Thyroid gland (tissue), 4 donors: ENCODE measurements at places on chromosomes 5 and 9. TPM values are rescaled to one million over a fixed set of nuclear protein-coding genes. Genes with fewer than 3 reads are reported as not detected.

NR4A3 gene
- 3.0 TPM for total RNA-seq

OR13J1 gene
- not detected for total RNA-seq

SYNPO gene
- 13.5 TPM for total RNA-seq

- H3K27me3 ChIP-seq: no peaks in the 10 kb centered on the region
- H3K36me3 ChIP-seq: no peaks in the 10 kb centered on the region
- H3K4me1 ChIP-seq: no peaks in the 10 kb centered on the region
- no peak overlapping the region for H3K4me3 ChIP-seq
- DNase-seq: no peak
These were observed 144.3 kb upstream of the PRLR start for GRCh38 chr5:35374584-35374983.

- DNase-seq: no peak
- H3K4me3 ChIP-seq: no peak overlapping the region
- no peaks in the 10 kb centered on the region for H3K4me1 ChIP-seq
- no peaks in the 10 kb centered on the region for H3K36me3 ChIP-seq
These were observed 67.0 kb upstream of the ATG10 start for GRCh38 chr5:81904861-81905260.

DNA sequence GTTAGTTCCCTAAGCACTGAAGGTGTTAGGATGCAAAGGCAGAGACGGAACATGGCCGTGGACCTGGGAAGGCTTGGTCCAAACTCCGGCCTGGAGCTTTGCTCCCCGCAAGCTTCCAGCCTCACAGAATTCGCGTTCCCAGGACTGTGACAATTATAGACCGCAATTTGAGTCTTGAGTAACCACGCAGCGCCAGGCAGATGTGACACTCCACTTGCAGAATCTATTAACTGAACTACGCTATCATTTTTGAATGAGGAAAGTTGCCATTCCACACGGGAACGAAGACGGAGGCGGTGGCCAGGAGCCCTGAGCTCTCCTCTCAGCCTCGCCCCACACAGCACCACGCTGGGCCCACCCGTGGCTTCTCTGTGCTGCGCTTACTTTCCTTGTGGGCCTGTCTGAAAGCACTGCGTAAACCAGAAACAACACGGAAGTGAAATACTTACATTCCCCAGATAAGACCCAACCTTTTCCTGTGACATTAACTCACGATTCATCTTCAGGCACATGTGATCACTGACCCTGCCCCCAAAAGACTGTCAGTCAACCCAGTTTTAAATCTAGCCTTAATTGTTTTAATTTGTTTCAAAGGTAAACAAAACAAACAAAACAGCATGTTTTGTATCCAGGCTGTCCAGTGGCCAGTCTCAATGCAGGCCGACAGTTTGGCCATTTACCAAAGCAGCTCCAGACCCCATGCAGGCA, 16.1 kb upstream of the COL5A1 start:
- H3K4me3 ChIP-seq: no peak overlapping the region
- no peak for DNase-seq
- H3K27ac ChIP-seq: no peak overlapping the region

DNA sequence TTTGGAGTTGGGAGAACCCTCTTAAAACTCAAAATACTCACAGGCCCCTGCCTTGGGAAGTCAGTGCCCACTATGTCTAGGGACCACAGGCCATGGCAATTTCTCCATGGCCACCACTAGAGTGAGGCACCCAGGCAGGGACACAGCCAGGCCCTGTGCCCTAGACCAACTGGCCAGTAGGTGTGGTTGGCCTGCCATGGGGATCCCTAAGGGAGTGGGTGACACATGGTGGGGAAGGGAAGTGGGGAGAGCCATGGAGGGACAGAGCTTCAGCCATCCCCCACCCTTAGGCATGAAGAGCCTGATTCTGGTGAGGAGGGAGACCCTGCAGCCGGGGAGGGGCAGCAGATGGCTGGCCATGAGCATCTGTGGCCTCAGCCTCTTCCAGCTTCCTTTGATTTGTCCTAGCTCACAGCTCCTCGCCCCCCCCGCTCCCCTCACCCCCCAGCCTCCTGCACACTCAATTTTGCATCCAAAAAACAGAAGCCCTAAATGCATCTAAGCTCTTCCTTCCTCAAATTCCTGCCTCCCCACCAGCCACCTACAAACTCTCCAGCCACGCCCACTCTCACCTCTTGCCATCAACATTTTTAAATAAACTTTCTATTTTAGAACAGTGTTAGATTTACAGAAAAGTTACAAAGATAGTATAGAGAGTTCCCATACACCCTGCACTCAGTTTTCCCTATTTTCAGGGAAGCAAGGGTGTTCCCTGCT, 1.6 kb upstream of the DBN1 start:
- DNase-seq: no peak
- H3K4me3 ChIP-seq: no peak overlapping the region
- H3K36me3 ChIP-seq: no peaks in the 10 kb centered on the region

- H3K4me1 ChIP-seq: no peaks in the 10 kb centered on the region
- no peaks in the 10 kb centered on the region for H3K36me3 ChIP-seq
- H3K27ac ChIP-seq: no peak overlapping the region
- H3K27me3 ChIP-seq: no peaks in the 10 kb centered on the region
- H3K4me3 ChIP-seq: no peak overlapping the region
These were observed 15.0 kb downstream of the FGD3 start for GRCh38 chr9:92962303-92962649.

GRCh38 chr5:354581-355378, 33.3 kb downstream of the AHRR start:
- H3K27me3 ChIP-seq: no peaks in the 10 kb centered on the region
- no peaks in the 10 kb centered on the region for H3K4me1 ChIP-seq
